Aortic smooth muscle cell (primary cell): ENCODE measurements at places on chromosomes 6 and 20. TPM values are rescaled to one million over a fixed set of nuclear protein-coding genes. Genes with fewer than 3 reads are reported as not detected.

The DYNLT2 gene
- total RNA-seq = 0.81 and 1.1 TPM in 2 replicates

The EEF1A2 gene
- total RNA-seq = 0.06 and 0.13 TPM in 2 replicates

The OTOR gene
- total RNA-seq = not detected in 2 replicates

The GSS gene
- 60.3 and 64.9 TPM in 2 replicates for total RNA-seq

The LY6G6F gene
- total RNA-seq = not detected in 2 replicates

The CCR6 gene
- total RNA-seq = not detected in 2 replicates

The SLC17A1 gene
- not detected in 2 replicates for total RNA-seq

The DCDC2 gene
- total RNA-seq = not detected in 2 replicates
